Activated CD4-positive, alpha-beta T cell treated with anti-CD3 and anti-CD28 coated beads, Interleukin-2, amount 10 ng/mL, durations not matched to agents 7 days and 5 days (primary cell): ENCODE measurements at places on chromosomes 16 and 17. TPM values are rescaled to one million over a fixed set of nuclear protein-coding genes. Genes with fewer than 3 reads are reported as not detected.

Gene C17orf107
- total RNA-seq, result 0.77 TPM

Gene ASPA
- total RNA-seq, result not detected

Gene CD7
- 292 TPM for total RNA-seq

Gene SCARF1
- total RNA-seq, result 0.87 TPM

Gene RCVRN
- total RNA-seq, result not detected

Gene PPP1R27
- not detected for total RNA-seq

Gene EPOP
- total RNA-seq, result 7.5 TPM

Gene PSMC5
- total RNA-seq, result 155 TPM

Gene SLC2A4
- not detected for total RNA-seq
